ENCODE measurements at places on chromosomes 3 and 15.

- DNase-seq: no peak
These were observed 114.4 kb downstream of the VGLL4 start for GRCh38 chr3:11529281-11529680.

GRCh38 chr15:84944311-84944710 lies 37.3 kb upstream of the PDE8A start:
- DNase-seq: no peak

GRCh38 chr3:179146911-179147513 lies 1.1 kb upstream of the PIK3CA start:
- DNase-seq: peak; percentile 59

DNA sequence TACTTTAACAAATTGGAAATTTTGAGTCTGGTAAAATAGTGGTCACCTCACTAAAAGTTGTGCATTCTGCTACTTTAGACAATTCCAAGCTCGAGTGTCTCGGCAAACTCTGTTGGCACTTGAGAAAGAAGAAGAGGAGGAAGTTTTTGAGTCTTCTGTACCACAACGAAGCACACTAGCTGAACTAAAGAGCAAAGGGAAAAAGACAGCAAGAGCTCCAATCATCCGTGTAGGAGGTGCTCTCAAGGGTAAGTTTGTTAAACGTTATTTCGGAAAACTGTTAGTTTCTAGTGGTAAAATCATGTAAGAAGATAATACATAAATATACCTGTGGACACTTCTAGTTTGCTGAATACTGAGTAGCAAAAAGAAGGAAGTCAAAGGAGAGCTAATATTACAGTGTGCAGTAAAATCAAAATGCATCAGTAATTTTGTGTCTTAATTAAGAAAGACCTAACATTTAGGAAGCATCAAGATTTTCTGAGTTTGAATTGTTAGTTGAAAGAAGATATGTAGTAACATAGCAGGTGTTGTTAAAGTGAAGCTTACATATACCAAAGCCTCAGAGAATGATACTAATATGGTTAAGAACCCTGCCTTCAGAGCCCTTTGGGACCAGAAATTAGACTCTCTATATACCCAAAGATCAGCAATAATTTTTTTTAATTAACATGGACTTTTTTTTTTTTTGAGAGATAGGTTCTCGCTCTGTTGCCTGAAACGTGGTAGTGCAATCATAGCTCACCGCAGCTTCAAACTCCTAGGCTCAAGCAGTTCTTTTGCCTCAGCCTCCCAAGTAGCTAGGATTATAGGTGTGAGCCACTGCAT lies 23.0 kb downstream of the BUB1B start:
- DNase-seq: no peak

- DNase-seq: no peak
These were observed 250.6 kb upstream of the ROBO1 start for GRCh38 chr3:80018375-80018774.

- DNase-seq: no peak
These were observed 128.8 kb upstream of the AADACL2 start for GRCh38 chr3:151604891-151605290.

GRCh38 chr15:80507638-80508316 lies 103.6 kb downstream of the ARNT2 start:
- DNase-seq: no peak

GRCh38 chr3:105905328-105905727 lies 36.5 kb upstream of the CBLB start:
- no peak for DNase-seq

- DNase-seq: no peak
These were observed 10.6 kb downstream of the FSTL1 start for GRCh38 chr3:120440001-120440703.

- no peak for DNase-seq
These were observed 27.1 kb upstream of the AP4E1 start for GRCh38 chr15:50881121-50882048.

DNA sequence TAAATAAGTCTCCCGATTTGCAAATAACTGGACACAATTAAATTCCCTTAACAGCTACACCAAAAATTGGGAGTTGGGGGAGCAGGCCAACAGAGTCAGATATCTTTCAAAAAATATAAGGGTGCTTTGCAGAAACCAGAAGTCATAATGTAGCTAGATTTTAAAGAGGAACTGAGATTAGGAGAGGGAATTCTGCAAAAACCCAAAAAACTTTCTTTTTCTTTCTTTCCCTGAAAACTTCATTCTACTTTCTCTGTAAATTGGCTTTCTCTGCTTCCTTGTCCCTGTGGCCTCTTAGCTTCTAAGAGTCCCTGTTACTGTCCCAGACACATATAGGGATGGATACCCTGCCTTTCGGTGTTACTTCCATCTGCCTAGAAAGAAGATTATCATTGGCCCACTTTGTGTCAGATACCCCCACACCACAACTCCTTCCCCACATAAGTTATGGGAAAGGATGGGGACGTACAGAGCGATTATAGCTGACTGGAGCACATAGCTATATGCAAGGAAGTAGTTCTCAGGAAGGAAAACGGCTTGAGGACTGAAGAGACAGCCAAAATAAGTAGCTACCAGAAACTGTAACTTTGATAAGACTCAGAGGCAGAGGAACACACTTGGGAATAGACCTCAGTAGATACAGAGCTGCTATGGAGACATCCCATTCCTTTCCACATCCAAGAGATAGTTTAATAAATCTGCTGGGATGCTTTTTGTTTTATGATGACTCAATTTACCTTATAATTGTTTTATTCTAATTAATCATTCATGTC lies 129.1 kb upstream of the TGFBR2 start:
- no peak for DNase-seq

- DNase-seq: no peak
These were observed 203.6 kb downstream of the EDEM1 start for GRCh38 chr3:5390936-5391625.

GRCh38 chr15:25829073-25829472 lies 34.1 kb downstream of the ATP10A start:
- no peak for DNase-seq

DNA sequence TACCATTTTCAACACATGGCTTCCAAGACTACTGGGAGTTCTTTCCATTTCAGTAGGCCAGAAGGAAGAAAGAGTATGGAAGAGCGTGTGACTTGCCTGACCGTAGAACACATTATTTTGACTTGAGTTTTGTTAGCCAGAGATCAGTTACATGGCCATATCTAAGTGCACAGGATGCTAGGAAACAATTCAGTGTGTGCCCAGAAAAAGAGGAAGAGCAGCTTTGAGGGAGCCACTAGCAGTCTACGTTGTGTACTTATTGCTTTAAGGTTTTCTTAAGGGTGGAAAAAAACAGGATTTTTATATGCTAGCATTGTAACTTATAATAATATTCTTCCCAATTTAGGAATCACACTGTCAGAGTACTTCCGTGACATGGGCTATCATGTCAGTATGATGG lies 44.1 kb upstream of the GRAMD1C start:
- DNase-seq: no peak

GRCh38 chr15:82831894-82832600 lies 22.6 kb downstream of the WHAMM start:
- no peak for DNase-seq

GRCh38 chr15:58026552-58026951 lies 39.0 kb downstream of the ALDH1A2 start:
- no peak for DNase-seq

DNA sequence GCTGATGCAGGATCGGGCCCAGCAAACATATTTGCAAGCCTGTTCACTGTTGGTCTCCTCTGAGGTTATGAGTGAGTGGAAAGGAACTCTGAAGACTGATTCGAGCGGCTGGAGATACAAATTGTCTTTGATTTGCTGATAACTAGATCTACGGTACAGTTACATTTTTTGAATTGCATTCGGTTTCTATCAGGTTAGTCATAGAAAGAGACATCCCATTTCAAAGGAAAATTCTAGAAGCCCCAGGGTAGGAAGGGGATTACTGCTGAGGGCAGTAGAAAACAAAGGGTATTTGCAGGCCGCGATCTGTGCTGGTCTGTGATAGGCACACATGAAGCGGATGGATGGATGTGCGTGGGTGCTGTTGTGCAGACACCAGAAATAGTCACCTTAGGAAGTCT lies 228.4 kb downstream of the ITPR1 start:
- no peak for DNase-seq

- DNase-seq: no peak
These were observed 78.6 kb downstream of the ADAMTS7 start for GRCh38 chr15:78732634-78733033.

DNA sequence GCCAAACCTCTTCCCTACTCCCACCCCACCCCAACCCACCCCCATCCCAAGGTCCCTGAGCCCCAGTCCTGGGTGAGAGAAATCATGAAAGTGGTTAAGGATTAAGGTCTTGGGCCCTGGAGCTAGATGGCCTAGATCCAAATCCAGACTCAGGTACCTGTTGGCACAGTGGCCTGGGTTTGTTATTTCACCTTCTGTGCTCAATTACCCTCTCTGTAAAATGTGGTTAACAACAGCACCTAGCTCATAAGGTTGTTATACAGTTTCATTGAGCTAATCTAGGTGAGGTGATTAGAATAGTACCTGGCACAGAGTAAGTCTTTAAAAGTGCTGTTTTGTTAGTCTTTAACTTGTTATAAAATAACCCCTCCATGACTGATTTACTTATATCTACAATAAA lies 6.4 kb upstream of the SNUPN start:
- no peak for DNase-seq

- DNase-seq: no peak
These were observed 269.4 kb upstream of the RBMS3 start for GRCh38 chr3:29011441-29011840.

DNA sequence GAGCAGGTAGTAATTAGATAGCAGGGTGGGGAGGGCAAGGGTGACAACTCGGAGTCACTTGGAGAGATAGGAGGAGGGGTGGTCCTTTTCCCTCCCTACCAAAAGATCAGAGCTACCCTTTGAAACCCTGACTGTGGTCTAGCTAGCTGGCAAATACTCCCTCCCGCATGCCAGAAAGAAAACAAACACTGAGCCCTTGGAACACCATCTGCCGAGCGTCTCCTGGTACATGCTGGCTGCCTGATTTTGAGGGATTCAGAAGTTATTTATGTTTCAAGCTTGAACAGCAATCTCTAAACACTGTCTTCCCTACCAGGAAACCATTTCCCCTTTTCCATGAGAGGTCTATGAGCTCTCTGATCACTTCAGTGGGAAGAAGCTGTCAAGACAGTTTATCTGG lies 291.6 kb upstream of the CFAP20DC start:
- DNase-seq: no peak

- DNase-seq: no peak
These were observed 110.9 kb downstream of the FNDC3B start for GRCh38 chr3:172150268-172150667.

DNA sequence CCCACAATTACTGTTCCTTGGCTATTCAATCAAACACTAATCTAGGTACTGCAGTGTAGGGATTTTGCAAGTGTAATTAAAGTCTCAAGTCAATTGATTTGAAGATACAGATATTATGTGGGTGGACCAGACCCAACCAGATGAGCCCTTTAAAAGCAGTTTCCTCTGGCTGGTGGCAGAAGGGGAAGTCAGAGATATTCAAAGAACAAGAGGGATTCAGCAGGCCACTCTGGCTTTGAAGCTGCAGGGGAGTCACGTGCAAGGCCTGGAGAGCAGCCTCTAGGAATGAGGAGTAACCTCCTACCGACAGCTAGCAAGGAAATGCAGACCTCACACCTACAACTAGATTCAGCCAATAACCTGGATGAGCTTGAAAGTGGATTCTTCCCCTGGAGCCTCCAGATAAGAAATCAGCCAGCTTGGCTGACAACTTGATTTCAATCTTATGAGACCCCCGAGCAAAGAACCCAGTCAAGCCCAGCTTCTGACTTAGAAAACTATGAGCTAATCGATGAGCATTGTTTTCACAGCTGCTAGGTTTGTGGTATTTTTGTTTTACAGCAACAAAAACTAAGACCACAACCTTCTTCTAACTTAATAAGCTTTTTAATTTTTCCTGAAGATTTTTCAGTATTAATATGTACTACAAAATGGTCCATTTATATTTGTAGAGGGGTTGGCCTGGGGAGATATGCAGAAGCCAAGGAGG lies 13.4 kb downstream of the HACD2 start:
- DNase-seq: no peak

DNA sequence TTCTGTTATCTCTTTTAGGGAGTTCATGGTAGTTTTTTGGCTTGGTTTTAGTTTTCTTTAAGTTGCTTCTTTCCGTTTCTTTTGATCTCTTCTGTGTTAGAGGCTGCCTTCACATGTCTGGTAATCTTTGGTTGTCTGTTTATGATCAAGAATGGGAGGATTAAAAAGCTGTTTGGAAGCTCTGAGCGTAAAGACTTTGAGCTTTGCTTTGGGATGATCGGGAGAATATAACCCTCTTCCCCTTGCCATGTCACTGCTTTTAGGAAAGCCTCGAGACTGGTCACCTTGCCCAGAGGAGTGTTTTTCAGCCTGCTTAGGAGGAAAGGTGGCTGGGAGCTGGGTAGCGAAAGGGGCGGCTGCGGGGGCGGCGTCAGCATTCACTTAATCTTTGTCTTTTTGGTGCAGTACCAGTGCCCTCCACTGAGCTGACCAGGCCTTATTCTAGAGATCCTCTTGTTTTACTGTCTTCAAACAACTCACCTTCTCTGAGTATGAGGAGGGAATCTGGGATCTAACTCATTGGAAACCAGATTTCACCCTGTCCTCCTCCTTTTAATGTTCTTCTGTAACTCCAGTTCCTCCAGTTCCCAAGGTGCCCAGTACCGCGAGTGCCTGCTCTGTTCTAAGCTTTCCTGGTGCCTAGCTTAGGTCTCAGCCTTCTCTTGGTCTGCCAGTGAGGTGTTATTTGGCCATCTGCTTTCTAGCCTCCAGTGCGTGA lies 15.5 kb downstream of the TATDN2 start:
- peak; percentile 74 for DNase-seq
